ENCODE measurements at places on chromosomes 2 and 18.

DNA sequence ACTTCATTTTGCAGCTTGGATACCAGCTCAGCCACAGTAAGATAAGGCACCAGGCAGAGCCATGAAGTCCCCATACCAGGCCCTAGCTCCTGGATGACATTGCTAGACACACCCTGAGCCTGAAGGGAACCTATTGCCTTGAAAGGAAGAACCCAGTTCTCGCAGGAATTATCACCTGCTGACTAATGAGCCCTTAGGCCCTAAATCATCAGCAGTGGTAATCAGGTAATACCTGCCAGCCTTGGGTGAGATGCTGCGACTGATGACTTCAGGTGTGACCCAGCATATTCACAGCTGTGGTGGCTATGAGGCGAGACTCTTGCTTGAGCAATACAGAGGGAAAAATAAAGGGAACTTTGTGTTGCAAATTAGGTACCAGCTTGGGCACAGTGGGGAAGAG, 24.9 kb downstream of the CLK1 start:
- DNase-seq = no peak

GRCh38 chr2:233862261-233862768, 5.9 kb downstream of the MSL3B start:
- DNase-seq = no peak

DNA sequence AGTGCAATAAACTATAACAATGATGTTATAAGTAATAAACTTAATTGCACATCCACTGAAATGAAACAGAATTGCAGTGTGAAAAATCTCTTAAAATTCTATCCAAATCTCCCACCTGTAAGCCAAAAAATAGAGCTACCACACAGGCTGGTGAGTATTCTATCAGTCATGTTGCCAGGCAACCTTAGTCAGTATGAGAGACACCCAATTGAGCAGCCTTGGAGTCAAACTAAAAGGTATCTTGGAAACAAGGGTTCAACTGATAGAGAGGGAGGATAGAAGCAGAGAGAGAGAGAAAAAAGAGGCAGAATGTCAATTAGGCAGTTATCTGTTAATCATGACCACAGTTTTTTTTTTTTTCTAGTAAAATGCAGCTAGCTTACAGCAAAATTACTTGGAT, 45.8 kb downstream of the GALNT13 start:
- DNase-seq = peak; percentile 5

- no peak for DNase-seq
These were observed 31.0 kb upstream of the TMEM17 start for GRCh38 chr2:62536873-62537547.

GRCh38 chr2:64063924-64064331, 44.7 kb upstream of the VPS54 start:
- DNase-seq = no peak

GRCh38 chr2:168539945-168540344, 83.9 kb downstream of the CERS6 start:
- no peak for DNase-seq

Measured in neural progenitor cell (in vitro differentiated cells).